Posterior vena cava (tissue), 2 donors: ENCODE measurements at places on chromosomes 12 and 14. TPM values are rescaled to one million over a fixed set of nuclear protein-coding genes. Genes with fewer than 3 reads are reported as not detected.

KHNYN gene
- total RNA-seq: 41.4 TPM

CLEC1B gene
- not detected for total RNA-seq

MDP1 gene
- total RNA-seq: 22.1 TPM

GRCh38 chr14:27995691-27996090, 770.9 kb upstream of the FOXG1 start:
- DNase-seq: no peak

- DNase-seq: no peak
Measured at GRCh38 chr12:112447106-112447505, 28.4 kb downstream of the PTPN11 start.

GPX2 gene
- total RNA-seq: not detected

- no peak for DNase-seq
Measured at GRCh38 chr12:92338671-92339070, 193.0 kb upstream of the BTG1 start.

DNA sequence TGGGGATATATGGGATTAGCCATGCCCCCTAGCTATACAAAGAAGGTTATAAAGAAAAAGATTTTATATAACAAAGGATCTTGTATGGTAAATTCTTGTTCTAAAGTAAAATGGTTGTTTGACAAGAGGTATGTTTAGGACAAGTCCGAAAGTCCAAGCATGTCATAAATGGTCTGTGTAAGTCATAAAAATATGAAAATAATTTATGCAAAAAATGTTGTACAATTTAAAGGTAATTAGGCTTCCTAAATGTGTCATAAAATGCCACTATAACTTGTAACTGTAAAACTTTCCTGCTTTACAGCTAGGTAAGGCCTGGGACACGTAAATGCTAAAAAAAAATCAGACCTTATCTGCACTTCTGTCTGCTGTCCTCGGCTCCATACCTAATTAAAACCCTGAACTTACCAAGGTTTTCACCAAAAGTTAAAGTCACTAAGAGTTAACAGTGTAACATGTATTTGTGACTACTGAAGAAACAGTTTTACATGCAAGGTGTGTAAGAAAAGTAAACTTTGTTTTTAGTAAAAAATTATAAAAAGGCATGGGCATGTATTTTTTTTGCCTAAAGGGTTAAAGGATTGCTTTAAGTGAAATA, 110.0 kb upstream of the RESF1 start:
- DNase-seq: no peak

- no peak for DNase-seq
Measured at GRCh38 chr12:16370096-16370495, 22.7 kb downstream of the MGST1 start.
